ENCODE measurements at places on chromosomes 1 and 21.

DNA sequence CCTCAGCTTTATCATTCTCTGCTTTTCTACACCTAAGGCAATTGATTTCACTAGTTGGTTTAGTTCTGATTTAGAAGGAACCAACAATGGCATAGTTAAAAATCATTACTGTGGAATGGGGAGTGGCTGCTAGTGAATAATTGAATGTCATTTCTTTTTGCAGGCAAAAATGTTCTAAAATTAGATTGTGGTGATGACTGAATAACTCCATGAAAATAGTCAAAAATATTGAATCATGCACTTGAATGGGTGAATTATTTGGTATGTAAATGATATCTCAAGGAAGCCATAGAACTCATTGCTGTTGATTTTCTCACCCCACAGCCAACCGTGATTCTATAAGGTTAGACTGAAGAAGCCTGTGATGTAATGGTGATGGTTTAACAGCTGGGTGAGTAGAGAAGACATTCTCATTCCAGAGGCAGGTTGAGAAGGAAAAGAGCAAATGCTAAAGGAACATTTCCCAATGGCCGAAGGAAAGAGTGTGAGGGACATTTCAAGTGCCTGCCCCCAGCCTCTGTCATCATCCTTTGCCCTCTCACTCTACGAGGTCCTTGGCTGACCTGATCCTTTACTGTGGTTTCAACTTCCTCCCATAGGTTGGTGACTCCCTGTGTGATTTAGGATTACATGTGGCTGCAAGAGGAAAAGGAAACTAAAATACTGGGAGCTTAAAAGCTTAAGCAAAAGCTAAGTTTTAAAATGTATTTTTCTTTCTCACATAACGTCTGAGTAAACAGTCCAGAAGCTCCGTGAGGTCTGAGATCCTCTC is 12.5 kb downstream of the OVAAL start:
- peak; percentile 50 for DNase-seq

DNA sequence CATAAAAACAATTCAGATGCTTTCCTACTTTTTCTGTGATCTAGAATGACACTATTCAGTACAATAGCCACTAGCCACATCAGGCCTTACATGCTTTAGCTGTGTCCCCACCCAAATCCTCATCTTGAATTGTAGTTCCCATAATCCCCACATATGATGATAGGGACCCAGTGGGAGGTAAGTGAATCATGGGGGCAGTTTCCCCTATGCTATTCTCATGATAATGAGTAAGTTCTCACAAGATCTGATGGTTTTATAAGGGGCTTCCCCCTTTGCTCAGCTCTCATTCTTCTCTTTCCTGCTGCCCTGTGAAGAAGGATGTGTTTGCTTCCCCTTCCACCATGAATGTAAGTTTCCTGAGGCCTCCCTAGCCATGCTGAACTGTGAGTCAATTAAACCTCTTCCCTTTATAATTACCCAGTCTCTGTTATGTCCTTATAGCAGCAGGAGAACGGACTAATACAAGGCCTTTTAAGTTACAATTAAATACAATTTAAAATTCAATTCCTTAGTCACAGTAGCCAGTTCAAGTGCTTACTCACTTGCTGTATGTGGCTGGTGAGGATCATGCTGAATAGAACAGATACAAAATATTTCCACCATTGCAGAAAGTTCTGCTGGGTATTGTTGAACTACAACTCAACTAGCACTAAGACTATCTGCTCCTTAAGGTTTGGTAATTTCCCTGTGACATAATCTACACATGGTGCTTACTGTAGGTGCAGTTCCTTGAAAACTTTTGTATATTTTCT is 106.7 kb downstream of the SCMH1 start:
- peak; percentile 34 for DNase-seq

DNA sequence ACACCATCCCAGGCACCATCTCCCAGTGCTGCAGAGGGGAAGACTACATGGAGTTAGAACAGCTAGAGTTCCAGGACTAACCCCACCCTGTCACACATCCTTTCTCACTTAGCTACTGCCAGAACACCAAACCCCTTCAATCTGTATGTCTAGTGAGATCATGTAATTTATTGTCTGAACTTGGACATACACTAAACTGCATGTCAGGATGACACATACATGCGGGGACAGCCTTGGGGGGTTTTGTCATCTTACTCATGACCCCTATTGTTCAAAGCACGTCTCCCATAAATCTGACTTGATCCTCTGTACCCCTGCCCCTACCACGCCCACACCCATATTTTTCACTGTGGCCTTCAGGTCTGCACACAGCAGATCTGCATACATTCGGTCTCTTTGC is 71.3 kb downstream of the GABPA start:
- no peak for DNase-seq

DNA sequence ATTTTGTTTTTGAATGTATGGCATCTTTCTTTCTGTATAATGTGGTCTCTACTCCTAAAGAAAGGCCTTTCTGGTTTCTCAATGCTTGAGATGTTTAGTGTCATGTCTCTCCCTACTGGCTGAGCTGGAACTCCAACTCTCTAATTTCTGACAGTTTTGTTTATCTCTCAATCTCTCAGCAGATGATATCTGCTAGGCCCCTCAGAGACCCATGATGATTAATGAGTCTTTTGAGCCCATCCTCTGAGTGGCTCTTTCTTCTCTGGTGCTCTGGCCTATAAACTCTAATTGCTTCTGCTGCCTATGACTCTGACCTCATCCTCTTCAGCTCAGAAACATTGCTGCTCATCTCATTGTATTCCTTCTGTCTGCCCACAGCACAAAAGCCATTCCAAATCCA is 46.6 kb downstream of the CRB1 start:
- no peak for DNase-seq

- no peak for DNase-seq
These were observed 282.6 kb downstream of the BARHL2 start for GRCh38 chr1:90434460-90434859.

- DNase-seq, result no peak
These were observed 182.2 kb downstream of the DHRS3 start for GRCh38 chr1:12435639-12436344.

GRCh38 chr1:24959623-24959975 is 29.5 kb upstream of the RUNX3 start:
- no peak for DNase-seq

- no peak for DNase-seq
These were observed 106.6 kb upstream of the POU3F1 start for GRCh38 chr1:38153066-38153777.

DNA sequence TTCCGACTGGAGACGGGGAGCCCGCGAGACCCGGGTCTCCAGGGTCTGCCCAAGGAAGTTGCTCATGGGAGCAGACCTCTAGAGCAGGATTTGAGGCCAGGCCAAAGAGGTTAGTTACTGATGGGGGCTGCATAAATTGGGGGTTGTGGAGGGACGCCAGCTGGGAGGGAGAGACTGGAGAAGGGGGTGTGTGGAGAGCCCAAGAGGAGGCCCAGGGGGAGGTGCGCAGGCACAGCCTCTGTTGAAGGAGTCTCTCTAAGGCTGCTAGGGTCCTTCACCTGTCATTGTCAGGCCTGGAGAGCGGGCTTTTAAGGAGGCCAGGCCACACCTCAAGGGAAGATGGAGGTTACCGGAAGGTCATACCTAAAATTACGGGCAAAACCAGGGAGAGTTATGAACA is 363 bp downstream of the PLA2G5 start:
- no peak for DNase-seq

GRCh38 chr1:208166340-208167138 is 77.6 kb downstream of the PLXNA2 start:
- no peak for DNase-seq

DNA sequence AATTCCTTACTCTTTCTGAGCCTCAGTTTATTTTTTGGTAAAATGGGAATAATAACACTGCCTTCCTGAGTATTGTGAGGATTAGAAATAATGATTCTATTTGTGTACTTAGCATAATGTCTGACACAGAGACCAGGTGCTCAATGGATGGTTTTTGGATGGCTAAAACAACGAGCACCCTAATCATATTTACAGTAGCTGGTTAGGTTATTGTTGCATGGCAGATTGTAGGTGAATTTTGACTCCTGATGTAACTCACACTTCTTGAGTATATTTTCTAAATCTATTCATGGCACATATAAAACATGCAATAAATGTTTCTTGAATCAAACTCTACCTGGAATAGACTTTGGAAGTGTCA is 11.9 kb upstream of the DUSP10 start:
- DNase-seq, result no peak

GRCh38 chr1:151831605-151832004 is at the start of gene RORC:
RORC (minus strand) TSS chr1:151831802; CDS start chr1:151831764, 38 bp downstream.
- DNase-seq, result no peak

DNA sequence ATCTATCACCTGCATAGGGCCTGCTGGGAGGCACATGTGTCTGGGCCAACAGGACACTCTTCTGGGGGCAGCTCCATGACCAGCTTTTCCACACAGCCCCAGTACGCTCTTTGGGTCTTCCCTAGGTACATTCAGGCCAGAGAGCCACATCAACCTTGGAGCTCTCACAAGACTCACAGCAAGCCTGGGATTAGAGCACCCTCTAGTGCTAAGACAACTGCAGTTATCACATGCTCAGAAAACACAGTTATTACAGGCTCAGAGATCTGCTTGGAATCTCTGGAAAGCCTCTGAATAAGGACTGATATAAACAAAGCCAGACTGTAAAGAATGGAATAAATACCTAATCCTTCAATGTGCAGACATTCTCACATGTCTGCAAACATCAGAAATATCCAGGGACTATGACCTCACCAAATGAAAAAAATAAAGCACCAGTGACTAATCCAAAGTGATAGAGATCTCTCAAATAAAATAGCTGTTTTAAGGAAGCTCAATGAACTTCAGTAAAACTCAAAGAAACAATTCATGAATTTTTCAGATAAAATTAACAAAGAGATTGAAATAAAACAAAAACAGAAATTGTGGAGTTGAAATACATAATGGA is 563.9 kb upstream of the NR5A2 start:
- peak; percentile 55 for DNase-seq

GRCh38 chr1:224724566-224724965 is 108.4 kb downstream of the CNIH3 start:
- peak; percentile 69 for DNase-seq

GRCh38 chr1:215544566-215544965 is 22.5 kb upstream of the KCTD3 start:
- DNase-seq, result no peak

- no peak for DNase-seq
These were observed 18.7 kb downstream of the STK40 start for GRCh38 chr1:36367066-36367465.

- DNase-seq, result no peak
These were observed 43.5 kb downstream of the CDC42 start for GRCh38 chr1:22096036-22096435.

- DNase-seq, result no peak
These were observed 192.4 kb downstream of the TGFBR3 start for GRCh38 chr1:91693557-91693956.

DNA sequence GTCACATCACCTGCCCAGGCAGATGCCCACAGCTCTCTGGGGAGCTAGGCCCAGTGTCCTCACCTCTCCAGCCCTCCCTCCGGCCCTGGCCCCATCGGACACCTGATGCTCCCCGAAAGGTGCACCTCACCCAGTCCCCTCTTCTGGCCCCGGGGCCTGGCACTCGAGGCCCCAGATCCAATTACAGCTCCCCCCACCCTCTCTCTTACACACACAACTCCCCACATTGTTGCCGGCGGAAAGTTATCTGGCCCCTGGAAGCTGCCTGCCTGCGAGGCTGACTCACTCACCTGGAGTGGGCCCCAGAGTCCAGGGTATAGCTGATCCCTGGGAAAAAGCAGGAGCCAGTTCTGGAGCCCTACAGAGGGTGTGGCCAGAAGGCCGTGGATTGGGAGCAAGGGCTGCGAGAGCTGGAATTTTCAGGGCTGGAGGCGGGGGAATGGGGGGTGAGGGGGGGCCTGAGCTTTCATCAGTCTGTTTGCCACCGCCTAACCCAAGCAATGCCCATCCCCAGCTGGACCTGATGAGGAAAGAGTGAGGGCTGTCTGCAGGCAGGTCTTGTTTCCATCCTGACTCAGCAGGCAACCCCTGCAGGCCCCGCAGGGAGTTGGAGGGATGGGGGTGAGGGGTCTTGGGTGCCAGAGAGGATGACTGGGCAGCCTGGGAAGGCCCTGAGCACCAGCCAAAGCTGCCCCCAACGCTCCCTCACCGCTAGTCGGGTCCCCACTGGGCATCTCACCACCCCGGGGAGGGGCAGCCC is 948 bp downstream of the FBXO2 start:
- DNase-seq, result no peak

GRCh38 chr1:27605796-27606707 is 2.1 kb upstream of the AHDC1 start:
- peak; percentile 64 for DNase-seq

- DNase-seq, result no peak
These were observed 41.3 kb downstream of the HMCN1 start for GRCh38 chr1:185775501-185775900.

GRCh38 chr1:111218701-111219556 is 8.6 kb upstream of the CHI3L2 start:
- no peak for DNase-seq

DNA sequence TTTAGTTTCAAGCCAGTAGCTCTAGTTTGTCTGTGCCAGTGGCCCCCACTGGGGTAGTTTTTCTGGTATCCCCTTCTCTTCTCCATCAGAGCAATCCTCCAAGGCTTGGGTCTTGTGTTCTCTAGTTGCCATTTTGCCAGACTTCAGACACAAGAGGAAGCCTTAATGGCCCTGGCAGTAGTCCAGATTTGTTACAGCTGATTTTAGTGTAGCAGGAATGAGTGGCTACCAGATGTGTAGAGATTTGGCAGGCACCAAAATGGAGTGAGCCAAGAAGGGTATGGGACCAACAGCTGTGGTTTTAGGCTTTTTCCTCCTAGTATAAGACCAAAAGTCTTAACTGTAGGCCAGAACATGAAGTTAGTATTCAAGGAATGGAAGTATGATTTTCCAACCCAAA is 56.8 kb downstream of the ACP6 start:
- DNase-seq, result no peak

DNA sequence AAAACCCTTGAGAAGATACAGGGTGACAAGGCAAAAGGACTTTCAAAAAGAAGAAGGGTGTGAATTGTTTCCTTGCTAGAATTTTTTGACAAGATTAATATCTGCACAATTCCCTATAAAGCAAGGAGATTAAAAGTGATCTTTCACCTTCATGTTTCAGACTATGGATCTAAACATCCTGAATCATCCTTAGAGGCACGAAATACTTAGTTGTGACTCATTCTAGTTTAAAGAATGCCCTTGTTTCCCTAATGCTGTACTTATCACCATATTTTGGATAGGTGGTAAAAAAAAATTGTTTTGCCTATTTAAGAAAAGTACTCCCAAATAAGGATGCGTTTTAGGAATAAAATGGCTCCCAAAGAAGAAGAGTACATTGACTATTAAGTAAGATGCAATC is 415.1 kb downstream of the LRRIQ3 start:
- DNase-seq, result no peak

- no peak for DNase-seq
These were observed 19.3 kb upstream of the LBR start for GRCh38 chr1:225446981-225447615.

- DNase-seq, result no peak
These were observed 255.5 kb downstream of the CTH start for GRCh38 chr1:70666381-70667140.

GRCh38 chr1:200671235-200671786 is 1.6 kb upstream of the DDX59 start:
- no peak for DNase-seq

DNA sequence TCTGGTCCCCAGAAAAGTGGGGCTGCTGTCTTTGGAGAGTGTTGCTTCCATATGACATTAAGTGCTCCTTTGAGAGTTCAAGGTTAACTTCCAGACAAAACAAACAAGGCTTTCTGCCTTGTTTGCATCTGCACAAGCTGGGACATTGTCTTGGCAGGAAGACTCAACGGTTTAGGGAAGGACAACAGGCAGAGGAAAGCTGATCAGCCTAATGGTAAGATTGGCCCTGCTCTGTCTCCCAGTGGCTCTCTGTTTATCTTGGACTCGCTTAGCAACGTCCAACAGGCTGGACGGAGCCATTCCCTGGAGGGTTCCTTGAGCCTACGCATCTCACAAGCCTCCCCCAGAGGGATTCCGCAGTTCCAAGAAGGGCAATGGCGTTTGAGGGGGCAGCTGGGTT is 62.2 kb upstream of the SLC44A3 start:
- no peak for DNase-seq

Data from inflammatory macrophage treated with lipopolysaccharide for 4 hours (primary cell).